GM12891 (cell line): ENCODE measurements at places on chromosomes 1 and 21.
A peak's percentile ranks its signal among the peaks of the same experiment; 100 is the strongest.

- no peak for DNase-seq
Observed at GRCh38 chr1:43543567-43543966, 12.9 kb downstream of the PTPRF start.

DNA sequence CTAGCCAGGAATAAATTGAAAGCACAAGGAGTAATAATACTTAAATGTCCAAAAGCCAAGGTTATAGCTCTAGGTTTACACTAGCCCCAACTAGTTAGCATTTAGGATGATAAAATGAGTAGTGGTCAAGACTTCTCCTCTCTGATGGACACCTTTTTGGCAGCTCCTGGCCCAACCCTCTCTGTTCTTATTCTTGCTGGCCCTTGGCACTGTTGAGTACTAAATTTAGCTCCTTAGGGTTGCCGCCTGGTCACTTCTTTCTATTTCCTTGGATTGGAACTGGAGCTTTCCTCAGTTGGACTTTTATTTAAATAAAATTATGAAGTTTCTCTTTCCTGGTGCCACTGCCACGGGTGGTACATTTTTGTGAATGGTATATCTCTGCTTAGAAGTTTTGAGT is 28.3 kb downstream of the ARID1A start:
- no peak for DNase-seq

DNA sequence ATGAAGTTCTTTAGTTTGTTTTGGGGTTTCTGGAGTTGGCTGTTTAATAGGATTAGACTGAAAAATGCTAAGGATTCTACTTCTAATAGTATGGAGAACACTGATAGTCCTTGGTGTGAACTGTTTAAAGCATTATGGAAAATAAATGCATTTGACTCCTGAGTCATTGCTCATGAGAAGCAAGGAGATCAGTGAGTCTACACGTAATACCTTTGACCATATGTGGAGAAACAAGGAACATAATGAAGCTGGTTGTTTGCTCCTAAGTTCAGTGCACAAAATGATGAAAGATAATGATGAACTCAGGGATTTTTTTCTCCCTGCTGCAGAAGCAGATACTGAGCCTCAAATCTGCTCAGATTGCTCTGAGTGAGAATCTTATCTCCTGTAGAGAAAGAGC is 158.9 kb upstream of the COL11A1 start:
- DNase-seq: no peak

DNA sequence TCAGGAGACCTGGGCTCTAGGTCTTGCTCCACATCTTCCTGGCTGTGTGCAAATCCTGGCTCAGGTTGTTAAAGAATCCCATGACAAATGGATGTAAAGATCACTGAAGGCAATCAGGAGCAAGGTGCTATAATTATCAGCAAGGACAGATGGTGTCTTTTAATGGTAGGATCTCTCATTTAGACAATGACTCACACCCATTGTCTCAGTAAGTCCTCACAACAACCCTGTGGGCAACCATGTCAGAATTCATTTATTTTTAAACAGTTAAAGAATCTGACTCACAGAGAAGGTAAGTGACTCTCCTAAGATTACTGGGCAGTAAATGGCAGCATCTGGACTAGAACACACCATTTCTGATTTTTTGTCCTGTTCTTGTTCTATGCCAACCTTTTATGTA is 32.8 kb downstream of the RNASEL start:
- no peak for DNase-seq

DNA sequence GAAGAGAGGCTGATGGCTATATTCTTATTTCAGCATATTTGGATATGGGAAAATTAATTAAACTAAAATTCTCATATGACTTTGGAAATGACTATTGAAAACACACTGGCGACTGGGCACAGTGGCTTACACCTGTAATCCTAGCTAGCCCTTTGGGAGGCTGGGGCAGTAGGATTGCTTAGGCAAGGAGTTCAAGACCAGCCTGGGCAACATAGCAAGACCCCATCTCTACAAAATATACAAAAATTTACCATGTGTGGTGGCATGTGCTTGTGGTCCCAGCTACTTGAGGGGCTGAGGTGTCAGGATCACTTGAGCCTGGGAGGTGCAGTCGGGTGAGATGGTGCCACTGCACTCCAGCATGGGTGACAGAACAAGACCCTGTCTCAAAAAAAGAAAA is 26.2 kb downstream of the HS2ST1 start:
- DNase-seq: no peak

DNA sequence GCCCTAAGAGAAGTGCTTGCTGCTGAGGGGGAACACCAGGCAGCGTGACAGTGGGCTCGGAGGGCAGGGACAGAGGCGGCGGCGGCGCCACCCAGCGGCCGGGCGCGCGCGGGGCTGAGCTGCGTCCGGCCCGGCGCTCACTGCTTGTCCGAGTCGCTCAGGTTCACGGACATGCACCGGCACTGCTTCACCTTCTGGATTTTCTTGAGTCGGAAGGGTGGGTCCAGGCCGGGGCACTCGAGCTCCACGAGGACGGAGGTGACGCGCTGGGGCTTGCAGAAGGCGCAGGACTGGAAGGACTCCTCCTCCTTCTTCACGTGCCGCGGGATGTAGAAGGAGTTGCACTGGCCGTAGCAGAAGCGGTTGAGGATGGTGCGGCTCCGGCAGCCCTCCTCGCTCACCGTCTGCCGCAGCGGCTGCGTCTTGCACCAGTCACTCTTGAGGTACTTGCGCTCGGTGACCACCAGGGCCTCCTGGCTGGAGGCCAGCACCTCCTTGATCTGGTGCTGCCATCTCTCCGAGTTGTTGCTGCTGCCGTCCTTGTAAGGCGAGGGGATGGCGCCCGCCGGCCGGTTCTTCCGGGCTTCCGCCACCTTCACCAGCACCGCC is 119.0 kb downstream of the GREM2 start:
- no peak for DNase-seq

DNA sequence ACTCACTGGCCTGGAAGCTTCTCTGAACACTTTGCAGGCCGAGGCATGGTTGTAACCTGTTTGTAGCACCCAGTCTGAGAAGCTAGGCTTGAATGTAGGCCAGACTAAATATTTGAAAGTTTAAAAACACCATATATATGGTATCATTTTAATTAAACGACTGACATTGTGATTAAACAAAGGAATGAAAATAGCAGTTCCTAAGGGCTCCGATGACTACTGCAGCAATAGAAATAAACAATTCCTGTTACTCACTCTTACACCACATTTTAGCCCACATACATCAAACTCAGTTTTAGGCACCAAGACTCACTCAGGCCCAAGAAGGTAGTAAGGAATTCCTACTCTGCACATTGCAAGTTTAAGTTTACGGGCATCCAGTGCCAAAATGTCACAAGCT is 281.2 kb downstream of the AKT3 start:
- DNase-seq: no peak

GRCh38 chr1:57296726-57297250 is 127.1 kb downstream of the DAB1 start:
- DNase-seq: no peak

DNA sequence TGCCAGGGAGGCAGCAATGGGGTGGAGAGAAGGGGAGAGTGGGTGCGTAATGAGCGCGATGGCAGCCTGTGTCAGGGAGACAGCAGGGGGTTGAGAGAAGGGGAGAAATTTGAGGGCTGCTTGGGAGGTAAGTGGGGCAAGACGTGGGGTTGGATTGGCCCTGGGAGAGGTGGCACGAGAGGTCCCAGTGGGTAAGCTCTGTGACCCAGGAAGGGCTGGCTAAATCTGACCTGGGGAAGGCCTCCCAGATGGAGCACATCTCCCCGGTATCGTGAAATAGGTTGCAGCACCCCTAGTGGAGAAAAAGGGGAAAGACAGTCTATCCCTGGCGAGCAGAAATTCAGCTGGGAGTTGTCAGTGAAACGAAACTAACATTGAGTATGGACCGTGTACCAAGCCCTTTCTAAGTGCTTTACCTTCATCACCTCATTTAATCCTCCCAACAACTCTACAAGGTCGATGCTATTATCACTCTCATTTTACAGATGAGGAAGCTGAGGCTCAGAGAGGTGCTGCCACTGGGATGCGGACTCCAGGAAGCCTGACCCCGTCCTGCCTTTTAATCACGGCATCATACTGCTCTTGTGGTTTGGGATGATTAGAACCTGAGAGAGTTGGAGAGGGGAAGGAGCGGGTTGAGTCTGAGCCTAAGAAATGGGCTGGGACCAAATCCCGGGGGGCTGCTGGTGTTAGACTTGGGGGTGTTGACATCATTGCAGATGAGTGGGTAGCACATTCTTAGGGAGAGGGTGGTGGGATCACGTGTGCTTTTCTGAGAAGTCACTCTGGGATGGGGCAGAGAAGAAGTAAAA is 56.6 kb upstream of the RPL11 start:
- DNase-seq: peak; percentile 62

DNA sequence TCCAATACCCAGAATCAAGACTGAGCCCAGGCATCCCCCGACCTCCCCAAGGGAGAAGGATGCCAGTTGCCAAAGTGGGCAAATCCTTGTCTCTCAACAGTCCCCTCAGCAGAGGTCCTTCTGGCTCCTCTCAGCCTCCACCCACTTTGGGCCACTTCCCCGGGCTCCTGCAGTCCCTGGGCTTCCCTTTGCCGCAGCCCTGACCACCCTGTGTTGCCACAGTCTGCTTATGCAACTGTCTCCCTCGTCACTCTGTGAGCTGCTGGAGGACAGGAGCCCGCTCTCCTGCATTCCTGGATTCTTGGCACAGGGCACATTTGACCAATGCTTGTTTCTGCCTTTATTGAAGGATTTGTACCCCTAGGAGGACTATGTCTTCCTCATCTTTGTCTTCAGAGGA is 2.9 kb upstream of the LRP8 start:
- no peak for DNase-seq

DNA sequence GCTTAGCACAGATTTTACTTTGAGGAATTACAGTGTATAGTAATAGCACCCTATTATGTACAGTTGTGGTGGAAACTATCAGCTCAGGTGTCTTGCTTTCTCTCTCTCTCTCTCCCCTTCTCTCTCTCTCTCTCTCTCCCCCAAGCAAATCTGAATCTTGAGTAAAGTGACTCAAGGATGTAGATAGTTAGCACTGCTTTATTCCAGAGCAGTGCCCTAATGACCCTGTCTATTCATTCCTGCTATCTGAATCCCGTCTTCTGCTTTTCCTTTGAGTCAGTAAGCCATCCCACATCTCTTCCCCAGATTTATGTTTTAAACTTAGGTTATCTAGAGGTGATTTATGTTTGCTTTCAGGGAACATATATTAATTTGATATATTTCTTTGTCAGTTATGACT is 5.2 kb upstream of the HPCAL4 start:
- no peak for DNase-seq

DNA sequence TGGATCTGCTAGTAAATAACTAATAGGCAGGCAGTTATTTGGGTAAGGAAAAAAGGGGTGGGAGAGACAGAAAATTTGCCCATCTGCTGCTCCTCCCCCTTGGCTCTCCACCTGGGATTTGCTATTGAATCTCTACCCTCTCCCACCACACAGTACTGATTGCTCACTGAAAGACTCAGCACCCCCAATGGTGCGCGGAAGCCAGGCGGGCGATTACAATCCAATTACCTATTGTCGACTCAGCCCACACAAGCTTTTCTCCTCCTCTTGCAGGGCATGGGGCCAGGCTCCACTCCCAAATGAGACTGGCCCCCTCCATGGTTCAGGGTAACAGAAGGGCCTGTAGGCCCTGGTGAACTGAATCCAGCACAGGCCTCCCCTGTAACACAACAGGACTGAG is 2.7 kb upstream of the HMGN2 start:
- DNase-seq: no peak

GRCh38 chr1:57208741-57209302 is 215.0 kb downstream of the DAB1 start:
- DNase-seq: no peak

DNA sequence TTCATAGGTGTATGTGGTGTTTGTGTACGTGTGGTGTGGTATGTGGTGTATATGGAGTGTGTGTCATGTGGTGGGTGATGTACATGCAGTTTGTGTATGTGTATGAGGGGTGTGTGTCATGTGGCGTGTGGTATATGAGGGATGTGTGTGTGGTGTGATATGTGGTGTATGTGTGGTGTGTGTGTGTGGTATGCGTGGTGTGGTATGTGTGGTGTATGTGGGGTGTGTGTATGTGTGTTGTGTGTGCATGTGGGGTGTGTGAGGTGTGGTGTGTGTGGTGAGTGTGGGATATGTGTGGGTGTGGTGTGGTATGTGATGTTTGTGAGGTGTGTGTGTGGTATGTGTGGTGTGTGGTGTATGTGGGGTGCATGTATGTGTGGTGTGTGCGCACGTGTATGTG is 272.4 kb downstream of the PCP4 start:
- no peak for DNase-seq

GRCh38 chr1:233372218-233373120 is 44.9 kb downstream of the MAP3K21 start:
- DNase-seq: no peak

DNA sequence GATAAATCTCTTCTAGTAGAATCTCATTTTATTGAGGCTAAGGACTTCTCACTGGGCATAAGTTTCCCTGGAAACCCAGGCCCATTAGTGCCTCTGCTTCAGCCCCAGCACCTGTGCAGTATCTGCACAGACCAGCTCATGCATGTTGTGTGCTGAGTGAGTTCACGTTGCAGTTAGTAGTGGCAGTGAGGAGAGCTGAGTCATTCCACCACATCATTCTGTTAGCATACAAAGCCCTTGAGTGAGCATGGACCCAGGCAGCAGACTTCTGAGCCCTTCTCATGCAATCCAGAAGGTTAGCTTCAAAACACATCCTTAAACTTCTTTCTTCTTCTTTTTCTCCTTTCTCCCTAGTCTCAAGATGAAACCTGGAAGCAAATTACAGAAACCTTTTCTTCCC is 45.8 kb upstream of the NTPCR start:
- no peak for DNase-seq

GRCh38 chr1:246265481-246265880 is 241.6 kb downstream of the SMYD3 start:
- DNase-seq: no peak

DNA sequence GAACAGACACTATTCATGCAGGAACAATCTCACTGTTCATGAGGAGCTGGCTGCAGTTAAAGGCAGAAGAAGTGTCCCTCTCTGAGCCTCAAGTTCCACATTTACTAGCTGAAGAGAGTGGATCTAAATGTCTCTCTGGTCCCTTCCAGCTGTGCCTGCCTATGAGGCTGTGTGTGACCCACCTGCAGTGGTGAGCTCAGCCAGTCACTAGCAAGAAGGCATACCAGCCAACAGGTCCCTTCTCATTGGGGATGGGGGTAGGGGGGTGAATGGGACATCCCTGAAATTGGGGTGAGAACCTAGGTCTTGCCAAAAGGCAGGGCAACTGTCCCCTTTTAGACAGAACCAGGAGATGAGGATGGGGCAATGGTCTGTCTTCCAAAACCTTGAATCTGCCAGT is 13.6 kb downstream of the RD3 start:
- no peak for DNase-seq

GRCh38 chr1:34131396-34132160 is 33.5 kb downstream of the CSMD2 start:
- no peak for DNase-seq

- DNase-seq: peak; percentile 14
Observed at GRCh38 chr1:70487910-70488665, 77.0 kb downstream of the CTH start.
